ENCODE measurements at places on chromosomes 1 and 21. TPM values are rescaled to one million over a fixed set of nuclear protein-coding genes. Genes with fewer than 3 reads are reported as not detected.

- DNase-seq = no peak
These were observed 26.9 kb downstream of the CDK18 start for GRCh38 chr1:205531191-205532025.

DNA sequence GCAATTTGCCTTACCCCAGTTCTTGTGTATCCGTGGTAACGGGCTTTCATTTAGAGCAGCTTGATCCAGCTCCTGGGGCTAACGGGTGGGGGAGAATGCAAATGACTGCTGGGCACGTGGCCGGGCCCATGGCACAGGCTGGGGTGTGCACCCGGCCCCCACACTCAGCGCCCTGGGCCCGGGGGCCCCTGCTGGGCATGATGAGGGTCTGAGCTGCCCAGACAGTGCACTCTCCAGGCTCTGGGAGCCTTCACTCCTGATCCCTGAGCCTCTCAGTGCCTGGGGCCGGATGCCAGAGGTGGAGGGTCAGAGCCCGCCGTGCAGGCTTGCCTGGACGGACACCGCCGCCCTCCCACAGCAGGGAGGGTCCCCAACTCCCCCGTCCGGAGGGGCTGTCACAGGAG, 20.1 kb upstream of the PEX10 start:
- DNase-seq = no peak

- DNase-seq = no peak
These were observed 623 bp upstream of the BGLAP start for GRCh38 chr1:156241311-156241811.

- no peak for DNase-seq
These were observed 20.3 kb downstream of the C2CD2 start for GRCh38 chr21:41933313-41934079.

DNA sequence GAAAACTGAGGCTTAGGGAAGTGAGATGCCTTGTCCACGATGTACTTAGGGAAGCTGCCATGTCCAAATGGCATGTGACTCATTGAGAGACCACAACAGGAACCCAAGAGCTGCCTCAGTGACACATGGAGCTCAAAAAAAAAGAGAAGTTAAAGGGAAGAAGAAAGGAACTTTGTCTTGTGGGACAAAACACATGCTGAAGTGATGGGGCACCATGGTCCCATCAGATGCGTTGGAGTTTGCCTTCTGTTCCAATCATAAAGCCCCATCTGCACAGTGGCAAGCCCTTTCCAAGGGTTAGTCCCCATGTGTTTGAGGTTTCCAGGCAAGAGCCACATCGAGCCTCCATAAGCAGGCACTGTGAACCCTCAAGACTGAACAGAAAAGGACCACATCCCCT, 8.0 kb downstream of the MED8 start:
- no peak for DNase-seq

- DNase-seq = no peak
These were observed 65.4 kb downstream of the LUZP1 start for GRCh38 chr1:23103001-23103889.

- peak; percentile 70 for DNase-seq
These were observed 26.5 kb downstream of the SSBP3 start for GRCh38 chr1:54379555-54380289.

- no peak for DNase-seq
These were observed 309.9 kb downstream of the ADGRL2 start for GRCh38 chr1:82110366-82111254.

- DNase-seq = no peak
These were observed 21.5 kb downstream of the EPHB2 start for GRCh38 chr1:22731924-22732720.

- no peak for DNase-seq
These were observed 1280.1 kb downstream of the KCNT2 start for GRCh38 chr1:195328102-195328501.

DNA sequence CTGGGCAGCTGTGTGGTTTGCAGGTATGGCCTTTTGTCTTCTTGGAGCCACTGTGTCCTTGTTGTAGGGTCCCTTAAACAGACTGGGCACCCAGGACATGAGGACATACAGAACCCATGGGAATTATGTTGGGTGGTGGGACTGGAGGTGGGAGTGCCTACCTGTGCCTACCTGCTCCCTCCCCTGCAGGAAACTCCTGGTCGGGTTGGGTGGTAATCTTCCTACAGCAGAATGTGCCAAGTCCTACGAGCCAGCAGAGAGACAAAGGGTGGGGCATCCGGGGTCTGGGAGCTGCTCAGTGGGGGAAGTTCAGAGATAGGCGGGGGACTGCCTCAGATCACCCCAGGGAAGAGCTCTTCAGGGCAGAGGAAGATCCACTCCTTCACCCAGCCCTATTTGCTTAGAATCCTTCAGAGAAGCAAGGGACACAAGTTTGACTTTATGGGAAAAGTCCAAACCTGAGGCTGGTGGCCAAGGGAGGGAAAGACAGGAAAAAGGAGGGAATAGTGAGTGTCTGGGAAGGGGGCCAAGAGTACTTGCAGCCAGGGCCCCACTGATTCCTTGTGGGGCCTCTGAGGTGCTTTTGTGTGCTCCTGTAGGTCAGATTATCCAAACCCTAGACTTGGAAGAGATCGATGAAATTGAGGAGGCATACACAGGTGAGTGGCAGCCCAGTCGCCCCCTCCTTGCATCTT, 58.3 kb downstream of the KIF21B start:
- no peak for DNase-seq

DNA sequence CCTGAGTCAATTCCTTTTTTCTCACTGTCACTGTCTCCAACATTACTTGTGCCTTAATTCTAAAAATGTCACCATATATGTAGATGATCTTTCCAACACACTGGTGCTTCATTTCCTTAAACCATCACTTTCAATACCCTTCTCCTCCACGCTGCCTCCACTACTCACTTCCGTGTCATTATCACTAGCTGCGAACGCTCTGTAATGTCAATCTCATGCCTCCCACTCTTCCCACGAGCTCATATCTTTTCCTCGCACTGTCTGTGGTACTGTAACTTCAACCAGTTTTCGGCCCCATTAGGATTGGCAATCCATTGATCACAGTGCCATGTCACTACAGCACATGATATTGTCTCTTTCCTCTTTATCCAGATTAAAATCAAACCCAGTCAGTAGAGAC, 61.6 kb downstream of the PLD5 start:
- DNase-seq = no peak

The PPIH gene
- 17.6 TPM for total RNA-seq

The LRRIQ3 gene
- total RNA-seq = 0.43 TPM

The A3GALT2 gene
- not detected for total RNA-seq

The PLPP3 gene
- total RNA-seq = 117 TPM
